RWPE2 (cell line): ENCODE measurements at places on chromosomes 2 and 18.

GRCh38 chr2:141633132-141633531 is 497.7 kb downstream of the LRP1B start:
- no peak for DNase-seq

- no peak for DNase-seq
Measured at GRCh38 chr18:52716973-52717372, 377.0 kb downstream of the DCC start.

GRCh38 chr2:191187105-191187829 is 36.5 kb upstream of the STAT4 start:
- no peak for DNase-seq

DNA sequence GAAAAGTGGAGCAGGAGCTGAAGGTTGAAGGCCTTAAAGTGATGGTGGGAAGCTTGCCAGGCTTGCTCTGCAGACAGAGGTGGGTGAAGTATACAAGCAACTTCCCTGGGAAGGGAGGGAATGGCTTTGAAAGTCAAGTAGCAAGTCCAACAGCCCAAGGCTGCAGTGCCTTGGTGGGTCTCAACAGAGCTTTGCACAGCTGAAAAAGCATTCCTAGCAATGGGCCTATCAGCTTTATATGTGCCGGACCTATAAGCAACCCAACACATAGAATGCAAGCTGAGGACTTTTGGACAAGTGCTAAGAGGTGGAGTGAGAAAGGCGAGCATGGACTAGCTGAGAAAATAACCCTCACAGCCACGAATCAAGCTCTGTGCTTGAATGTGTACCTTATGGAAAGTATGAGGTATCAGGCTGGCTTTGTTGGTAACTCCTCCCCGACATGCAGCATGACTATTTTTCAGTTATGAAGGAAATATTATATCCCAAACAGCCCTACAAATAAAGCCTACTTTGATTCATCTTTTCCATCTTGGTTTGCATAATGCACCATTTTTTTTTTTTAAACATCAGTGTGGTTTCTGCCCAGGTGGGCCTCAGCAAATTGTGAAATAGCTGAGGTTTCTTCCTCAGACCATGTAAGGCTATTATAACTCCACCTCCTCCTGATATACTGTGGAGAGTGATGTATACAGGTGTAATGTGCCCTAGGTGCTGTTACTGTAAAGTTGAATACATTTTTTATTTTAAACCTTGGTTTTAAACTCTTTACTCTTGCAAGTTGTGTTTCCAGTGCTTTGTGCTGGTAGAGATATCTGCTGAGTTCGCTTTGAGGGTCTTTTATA is 241.4 kb upstream of the CXCR4 start:
- no peak for DNase-seq

DNA sequence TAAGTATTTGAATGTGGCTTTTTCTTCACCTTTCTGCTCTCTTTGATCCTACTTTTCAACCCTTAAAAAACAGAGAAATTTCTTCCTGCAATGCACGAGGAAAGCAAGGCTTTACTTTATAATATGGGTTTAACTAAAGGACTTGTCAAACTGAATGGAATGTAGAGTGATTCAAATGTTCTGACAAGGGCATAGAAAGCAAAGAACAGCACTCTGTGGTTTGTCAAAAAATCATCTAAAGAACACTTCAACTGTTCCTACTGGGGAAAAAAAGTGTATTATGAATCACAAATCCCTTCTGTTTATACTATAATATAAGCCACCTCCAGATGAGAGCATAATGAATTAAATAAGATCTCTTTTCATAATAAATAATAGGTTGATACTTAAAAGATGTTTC is 45.0 kb upstream of the RIT2 start:
- no peak for DNase-seq

GRCh38 chr2:212580117-212580516 is 41.5 kb upstream of the ERBB4 start:
- DNase-seq, result no peak

GRCh38 chr18:24764766-24765165 is 304.3 kb downstream of the HRH4 start:
- no peak for DNase-seq

GRCh38 chr2:138359532-138359931 is 142.0 kb upstream of the SPOPL start:
- DNase-seq, result no peak

DNA sequence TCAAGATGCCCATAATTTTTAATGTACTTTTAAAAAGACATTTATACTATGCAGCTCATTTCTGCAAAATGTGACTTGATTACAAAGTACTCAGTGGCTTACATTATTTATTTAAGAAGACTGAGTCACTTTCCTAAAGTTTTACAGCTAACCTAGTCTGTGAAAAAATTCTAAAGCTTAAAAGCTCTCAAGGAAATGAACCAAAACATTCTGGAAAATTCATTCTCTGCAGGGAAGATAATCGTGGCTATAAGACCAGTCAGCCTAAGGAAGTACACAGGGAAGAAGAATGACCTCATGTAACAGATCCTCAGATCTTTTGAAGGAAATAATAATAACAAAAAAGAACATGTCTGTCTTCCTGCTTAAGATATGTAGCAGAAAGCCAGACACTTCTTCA is 232.1 kb upstream of the STK17B start:
- no peak for DNase-seq

GRCh38 chr2:7026742-7027141 is 109.5 kb downstream of the RNF144A start:
- DNase-seq, result no peak

DNA sequence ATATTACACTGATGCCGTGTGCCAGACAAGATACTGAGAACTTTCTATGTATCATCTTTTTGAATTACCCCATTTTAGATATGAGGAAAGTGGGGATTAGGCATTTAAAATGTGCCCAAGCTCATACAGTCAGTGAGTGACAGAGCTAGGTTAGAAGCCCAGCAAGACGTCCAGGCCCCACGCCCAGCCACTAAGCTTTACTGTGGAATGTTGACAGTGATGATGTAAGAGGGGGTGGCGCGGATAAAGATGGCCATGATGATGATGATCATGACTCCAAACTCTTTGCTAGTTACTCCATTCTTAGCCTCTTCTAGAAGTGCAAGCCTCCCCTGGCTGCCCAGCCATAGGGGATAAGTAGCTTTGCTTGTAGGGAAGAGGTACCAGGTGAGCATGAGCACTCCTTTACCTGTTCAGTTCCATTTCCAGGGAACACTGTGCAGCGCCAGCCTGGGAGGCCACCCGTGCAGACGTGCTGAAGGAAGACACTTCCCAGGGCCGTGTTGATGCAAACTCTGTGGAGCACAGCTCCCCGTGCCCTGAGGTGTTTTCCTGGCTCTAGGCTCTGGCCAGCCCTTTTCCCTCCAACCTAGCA is 65.5 kb downstream of the BCL2L11 start:
- no peak for DNase-seq

GRCh38 chr18:50644807-50645206 is 84.9 kb downstream of the MAPK4 start:
- DNase-seq, result no peak

- no peak for DNase-seq
Measured at GRCh38 chr18:75212751-75213090, 2.1 kb downstream of the TSHZ1 start.

DNA sequence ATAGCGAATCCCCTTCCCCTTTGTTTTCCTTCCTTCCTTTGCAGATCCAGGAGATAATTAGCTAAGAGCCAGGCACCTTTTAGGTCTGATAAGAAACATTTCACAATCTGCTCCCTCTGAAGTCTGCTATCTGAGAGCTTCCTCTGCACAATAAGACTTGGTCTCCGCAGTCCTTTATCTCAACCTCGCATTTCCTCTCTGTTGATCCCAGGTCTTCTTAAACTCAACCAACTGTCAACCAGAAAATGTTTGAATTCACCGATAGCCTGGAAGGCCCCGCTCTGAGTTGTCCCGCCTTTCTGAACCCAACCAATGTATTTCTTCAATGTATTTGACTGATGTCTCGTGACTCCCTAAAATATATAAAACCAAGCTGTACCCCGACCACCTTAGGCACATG is 78.4 kb upstream of the CTDP1 start:
- no peak for DNase-seq

GRCh38 chr2:151237422-151238025 is 24.1 kb downstream of the RBM43 start:
- no peak for DNase-seq

- DNase-seq, result no peak
Measured at GRCh38 chr2:54845094-54845493, 121.6 kb downstream of the EML6 start.

GRCh38 chr2:166170356-166170755 is 42.5 kb upstream of the SCN1A start:
- no peak for DNase-seq

- peak; percentile 44 for DNase-seq
Measured at GRCh38 chr2:241009601-241010530, 11.4 kb downstream of the SNED1 start.

DNA sequence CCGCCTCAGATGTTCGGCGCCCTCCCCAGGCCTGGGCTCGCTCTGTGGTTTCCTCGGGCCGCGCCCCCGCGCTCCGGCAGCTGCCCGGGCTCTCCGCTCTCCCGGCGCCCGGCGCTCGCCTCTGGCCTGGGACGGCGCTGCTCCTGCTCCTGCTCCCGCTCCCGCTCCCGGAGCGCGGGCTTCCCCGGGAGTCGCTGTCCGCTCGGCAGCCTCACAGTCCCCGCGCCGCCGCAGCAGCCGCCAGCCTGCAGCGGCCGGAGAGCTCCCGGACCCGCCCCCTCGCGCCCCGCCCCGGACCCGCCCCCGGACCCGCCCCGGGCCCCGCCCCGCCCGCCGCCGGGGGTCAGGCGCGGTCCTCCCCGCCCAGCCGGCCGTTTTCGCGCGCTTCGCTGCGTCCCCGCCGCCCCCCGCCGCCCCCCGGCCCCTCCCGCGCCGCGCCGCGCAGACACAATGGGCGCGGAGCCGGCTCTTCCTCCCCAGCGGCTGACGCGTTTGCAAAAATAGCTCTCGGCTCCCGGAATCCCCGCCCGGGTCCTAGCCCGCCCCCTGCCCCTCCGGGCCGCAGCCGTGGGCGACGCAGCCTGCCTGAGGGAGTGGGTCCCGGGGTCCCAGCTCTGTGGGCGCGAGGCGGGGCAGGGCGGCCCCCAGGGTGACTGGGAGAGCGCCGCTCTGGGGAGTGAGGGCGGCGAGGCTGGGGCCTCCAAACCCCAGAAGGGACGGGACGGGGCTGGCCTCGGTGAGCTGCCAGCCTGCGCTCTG is at the start of gene ARL4C:
Gene ARL4C (minus strand): TSS at position 247 of the 759 bp plus-strand sequence. CDS start 495 bp downstream, outside the sequence.
- no peak for DNase-seq

DNA sequence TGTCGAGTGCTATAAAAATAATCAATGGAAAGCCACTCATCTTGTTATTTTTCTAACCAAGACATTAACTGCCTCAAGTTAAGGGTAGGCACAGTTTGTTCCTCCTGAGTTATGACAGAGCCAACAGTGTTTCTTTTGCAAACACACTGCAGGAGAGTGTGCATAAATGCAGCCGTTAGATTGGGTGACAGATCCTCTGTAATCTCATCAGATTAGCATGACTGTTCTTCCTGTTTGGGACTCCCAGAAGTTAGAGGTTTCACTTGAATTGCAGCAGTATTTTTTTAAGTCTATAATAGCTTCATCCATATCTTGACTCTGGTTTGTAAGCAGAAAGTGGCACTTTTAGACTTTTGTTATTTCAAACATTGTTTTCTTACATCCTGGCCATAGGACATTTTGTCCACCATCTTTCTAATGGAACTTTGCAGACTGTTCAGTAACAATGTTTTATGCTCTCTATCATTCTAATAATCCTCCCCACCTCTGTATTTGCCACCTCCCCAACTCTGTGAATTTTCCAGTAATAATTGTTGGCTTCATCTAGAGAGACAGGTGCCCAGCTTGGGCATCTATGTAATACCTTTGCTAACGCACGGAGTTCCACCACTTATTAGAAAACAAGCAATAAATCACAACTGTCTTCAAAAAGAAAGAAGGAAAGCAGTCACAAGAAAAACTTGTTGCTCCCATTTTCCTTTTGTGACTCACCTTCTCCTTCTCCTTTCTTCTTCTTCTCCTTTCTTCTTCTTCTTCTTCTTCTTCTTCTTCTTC is 560.0 kb downstream of the ADCYAP1 start:
- no peak for DNase-seq

DNA sequence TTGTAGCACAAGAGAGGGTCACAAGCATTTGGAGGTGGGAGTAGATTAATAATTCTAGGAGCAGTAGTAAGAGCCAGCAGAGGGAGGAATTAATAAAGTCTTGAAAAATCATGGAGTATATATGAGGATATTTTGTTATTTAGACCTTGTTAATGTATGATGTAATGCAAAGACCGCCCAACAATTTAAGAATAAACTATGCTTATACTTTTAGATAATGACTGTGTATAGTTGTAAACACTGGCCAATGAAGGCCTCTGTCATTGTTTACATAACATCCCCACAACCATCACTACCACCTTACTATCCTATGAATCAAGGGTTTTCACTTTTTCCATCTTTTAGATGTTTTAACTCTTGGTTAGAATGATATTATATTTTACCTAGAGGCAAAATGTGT is 37.6 kb downstream of the OSR1 start:
- DNase-seq, result no peak

DNA sequence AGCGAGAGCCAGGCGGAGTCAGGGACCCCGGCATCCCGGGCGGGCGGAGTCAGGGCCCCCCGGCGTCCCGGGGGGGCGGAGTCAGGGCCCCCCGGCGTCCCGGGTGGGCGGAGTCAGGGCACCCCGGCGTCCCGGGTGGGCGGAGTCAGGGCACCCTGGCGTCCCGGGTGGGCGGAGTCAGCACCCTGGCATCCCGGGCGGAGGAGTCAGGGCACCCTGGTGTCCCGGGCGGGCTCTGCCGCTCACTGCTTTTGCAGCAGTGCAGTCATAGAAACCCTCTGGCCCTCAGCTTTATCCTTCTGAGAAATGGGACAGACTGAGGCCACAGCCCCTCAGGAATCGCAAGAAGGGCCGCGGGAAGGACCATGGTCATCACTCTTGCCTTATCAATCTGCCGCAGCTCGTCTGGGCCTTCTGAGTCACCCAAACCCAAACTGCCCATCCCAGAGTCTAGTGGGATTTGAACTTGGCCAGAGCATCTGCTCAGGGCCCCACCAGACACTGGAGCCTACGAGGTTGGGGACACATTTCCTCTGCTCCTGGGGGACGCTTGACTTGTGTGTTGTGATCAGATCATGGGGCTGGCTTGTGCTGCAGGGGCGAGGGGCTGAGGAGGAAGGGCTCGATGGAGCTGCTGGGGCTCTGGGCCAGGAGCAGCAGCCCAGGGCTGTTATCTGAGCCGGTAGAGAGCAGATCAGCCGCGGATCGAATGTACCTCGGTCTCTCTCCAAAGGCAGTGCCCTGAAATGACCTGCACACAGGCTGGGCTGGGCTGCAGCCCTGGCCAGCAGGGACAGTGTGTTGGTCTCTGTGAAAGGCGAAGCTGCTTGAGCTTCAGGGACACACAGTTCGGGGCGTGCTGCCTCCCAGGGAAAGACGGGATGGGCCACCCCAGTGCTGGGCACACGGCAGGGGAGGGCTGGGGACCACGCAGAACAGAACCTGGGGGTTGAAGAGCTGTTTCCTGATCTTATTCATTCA is 290.1 kb upstream of the HDAC4 start:
- no peak for DNase-seq
